Upper lobe of right lung (tissue), 1 donor: ENCODE measurements at places on chromosomes 1 and 21. TPM values are rescaled to one million over a fixed set of nuclear protein-coding genes. Genes with fewer than 3 reads are reported as not detected.

The OR2T2 gene
- not detected for total RNA-seq

The UTS2 gene
- total RNA-seq: not detected

The C1QC gene
- total RNA-seq: 353 TPM

The PADI1 gene
- total RNA-seq: not detected

The SDC3 gene
- 39.4 TPM for total RNA-seq

The KCNJ15 gene
- total RNA-seq: 80.1 TPM

The DAB1 gene
- 0.29 TPM for total RNA-seq

The CLDN14 gene
- not detected for total RNA-seq

The TESK2 gene
- total RNA-seq: 8.4 TPM

The FCGR3A gene
- 112 TPM for total RNA-seq

The LSS gene
- total RNA-seq: 108 TPM

The TMCO4 gene
- 24.3 TPM for total RNA-seq

The ACBD6 gene
- 33.6 TPM for total RNA-seq

The PADI3 gene
- total RNA-seq: not detected

The HSD3B2 gene
- total RNA-seq: not detected
